ENCODE measurements at places on chromosomes 1 and 21.

- DNase-seq: no peak
These were observed 485.0 kb downstream of the DISC1 start for GRCh38 chr1:232111611-232112010.

DNA sequence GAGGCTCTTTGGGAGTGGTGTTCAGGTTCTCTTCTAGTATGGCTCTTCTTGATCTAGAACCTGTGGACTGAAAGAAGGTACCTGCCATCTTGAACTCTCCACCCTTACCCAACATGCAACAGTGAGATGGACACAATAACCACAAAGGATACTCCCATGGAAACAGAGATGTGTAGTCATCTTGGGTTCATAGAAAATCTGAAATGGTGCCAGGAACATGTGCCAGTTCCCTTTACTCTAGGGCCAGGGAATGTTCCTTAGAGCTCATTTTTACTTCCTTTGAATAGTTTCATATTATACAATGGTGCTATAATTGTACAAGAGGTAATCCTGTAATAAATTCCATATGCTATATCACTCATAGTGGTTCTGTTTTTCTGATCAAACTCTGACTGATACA, 13.2 kb upstream of the SCYL3 start:
- DNase-seq: no peak

GRCh38 chr1:66217021-66217420, 316.9 kb upstream of the SGIP1 start:
- DNase-seq: no peak

GRCh38 chr1:53683986-53684740, 54.8 kb downstream of the GLIS1 start:
- no peak for DNase-seq

DNA sequence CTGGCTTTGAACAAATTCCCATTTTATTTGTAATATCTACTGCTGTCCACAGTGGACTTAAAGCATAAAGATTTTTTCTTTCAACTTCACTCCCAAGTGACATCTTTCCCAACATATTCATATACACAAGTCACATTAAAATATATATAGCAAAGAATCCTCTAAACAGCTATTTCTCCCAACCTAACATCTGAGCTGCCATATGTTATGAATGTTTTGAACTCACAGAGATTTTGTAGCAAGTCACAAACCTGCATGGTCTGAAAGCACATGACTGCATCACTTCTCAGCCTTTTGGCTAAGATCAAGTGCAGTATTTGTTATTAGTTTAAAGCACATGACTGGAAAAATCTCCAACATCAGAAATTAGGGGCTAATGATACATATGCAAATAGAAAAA, 7.7 kb upstream of the HFM1 start:
- no peak for DNase-seq

- no peak for DNase-seq
These were observed 17.3 kb downstream of the GLRX2 start for GRCh38 chr1:193087893-193088292.

DNA sequence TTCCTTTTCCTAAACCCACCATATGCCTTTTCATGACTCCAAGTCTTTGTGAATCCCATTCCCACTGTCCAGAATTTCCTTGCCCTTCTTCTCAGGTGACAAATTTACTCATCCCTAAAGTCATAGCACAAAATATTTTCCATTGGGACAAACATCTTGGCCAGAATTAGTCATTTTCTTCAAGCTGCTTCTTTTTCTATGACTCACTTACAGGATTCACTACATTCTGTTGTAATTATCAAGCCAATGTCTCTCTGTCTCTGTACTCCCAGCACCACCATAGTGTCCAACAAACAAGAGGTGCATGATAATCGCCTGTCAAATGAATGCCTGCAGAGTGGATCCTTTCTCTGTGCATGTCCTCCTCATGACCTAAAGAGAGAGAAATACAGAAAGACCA, 37.8 kb downstream of the SGIP1 start:
- no peak for DNase-seq

DNA sequence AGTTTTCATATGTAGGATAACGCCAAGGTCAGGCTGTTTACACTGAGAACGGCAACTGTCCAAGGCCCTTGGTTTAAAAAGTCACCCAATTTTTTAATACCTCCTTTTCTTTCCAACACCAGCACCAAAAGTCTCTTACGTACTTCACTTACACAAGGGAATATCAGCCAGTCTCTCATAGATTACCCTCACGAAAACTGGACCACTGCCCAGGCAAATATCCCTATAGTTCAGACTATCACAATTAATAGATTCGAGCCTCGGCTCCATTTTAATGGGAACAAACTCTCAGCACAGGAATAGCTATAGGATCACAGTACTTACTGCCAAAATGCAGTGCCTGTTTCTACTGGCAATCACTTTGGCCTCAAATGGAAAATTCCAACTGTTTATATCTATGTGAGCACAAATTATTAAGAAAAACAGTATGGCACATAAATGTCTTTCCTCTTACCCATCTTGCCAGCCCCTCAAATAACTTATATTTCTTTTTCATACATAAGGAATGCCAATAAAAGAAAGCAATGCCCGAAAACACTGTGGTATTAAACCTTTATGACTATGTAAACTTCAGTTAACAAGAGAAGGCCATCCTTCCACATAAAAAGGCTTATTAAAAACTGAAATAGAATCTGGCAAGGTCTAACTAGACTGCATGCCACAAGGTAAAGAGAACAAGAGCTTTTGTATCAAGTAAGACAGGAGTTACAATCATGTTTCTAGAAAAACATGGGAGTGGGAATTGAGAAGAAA, 97.8 kb downstream of the SLC45A1 start:
- DNase-seq: no peak

GRCh38 chr1:117959364-117959763, 29.8 kb downstream of the WDR3 start:
- no peak for DNase-seq

GRCh38 chr1:66013371-66013770, 220.7 kb downstream of the PDE4B start:
- no peak for DNase-seq

DNA sequence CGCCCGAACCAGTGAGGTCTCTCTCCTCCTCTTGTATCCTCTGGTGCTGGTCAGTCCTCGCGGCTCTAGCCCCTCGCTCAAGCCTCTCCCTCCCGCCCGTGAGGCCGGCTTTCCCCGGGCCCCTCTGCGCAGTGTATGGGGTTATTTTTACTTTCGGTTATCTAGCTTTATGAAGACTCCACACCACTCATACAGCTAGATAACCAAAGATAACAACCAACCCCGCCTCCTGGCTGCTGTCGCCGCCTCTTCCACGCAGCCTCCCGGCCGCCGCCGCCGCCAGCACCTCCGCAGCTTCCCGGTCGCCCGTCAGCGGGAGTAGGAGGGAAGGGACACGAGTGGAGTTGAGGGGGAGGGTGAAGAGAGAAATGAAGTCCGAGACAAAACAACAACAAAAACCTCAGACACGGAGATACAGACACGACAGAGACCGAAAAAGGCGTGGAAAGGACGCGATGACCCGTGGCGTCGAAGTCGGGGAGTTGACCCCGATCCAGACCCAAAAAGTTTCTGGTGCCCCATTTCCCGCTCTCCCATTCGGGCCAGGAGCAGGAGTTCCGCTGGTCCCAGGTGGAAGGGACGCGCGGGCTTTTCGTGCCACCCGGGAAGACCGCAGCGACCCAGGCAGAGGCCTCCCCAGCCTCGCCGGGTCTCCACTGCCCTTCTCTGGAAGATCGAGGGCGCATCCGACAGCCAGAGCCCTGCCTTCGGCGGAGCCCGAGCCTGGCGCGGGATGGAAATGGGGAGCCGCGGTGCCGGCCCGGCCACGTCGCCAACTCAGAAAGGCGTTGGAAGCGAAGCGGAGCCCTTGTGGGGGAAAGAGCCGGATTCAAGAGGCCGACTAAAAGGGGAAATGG, 51.4 kb downstream of the RHBG start:
- DNase-seq: no peak

DNA sequence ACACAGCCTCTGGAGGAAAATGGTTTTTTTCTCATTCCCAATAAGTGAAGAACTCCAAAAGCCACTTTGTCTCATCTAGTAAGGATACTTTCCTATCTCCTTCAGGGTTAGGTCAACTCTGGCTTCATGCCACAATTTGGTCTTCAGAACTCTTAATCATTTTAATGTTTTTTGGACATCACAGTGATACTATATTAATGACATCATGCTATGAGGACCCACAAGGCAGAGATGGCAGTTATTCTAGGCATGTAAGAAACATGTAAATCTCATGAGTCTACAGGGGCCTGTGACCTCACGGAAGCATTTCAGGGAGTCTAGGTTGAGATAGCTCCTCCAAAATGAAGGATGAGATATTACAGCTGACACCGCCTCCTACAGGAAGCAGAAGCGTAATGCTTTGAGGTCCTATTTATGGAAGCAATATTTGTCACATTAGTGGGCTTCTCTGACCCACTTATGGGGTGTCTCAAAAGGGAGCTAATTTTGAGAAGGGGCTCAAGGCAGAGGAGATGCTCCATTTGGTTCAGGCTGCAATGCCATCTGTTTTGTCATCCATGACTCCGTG, 5.0 kb upstream of the GPR137B start:
- DNase-seq: no peak

- DNase-seq: no peak
These were observed 995 bp downstream of the VASH2 start for GRCh38 chr1:212951126-212951946.

DNA sequence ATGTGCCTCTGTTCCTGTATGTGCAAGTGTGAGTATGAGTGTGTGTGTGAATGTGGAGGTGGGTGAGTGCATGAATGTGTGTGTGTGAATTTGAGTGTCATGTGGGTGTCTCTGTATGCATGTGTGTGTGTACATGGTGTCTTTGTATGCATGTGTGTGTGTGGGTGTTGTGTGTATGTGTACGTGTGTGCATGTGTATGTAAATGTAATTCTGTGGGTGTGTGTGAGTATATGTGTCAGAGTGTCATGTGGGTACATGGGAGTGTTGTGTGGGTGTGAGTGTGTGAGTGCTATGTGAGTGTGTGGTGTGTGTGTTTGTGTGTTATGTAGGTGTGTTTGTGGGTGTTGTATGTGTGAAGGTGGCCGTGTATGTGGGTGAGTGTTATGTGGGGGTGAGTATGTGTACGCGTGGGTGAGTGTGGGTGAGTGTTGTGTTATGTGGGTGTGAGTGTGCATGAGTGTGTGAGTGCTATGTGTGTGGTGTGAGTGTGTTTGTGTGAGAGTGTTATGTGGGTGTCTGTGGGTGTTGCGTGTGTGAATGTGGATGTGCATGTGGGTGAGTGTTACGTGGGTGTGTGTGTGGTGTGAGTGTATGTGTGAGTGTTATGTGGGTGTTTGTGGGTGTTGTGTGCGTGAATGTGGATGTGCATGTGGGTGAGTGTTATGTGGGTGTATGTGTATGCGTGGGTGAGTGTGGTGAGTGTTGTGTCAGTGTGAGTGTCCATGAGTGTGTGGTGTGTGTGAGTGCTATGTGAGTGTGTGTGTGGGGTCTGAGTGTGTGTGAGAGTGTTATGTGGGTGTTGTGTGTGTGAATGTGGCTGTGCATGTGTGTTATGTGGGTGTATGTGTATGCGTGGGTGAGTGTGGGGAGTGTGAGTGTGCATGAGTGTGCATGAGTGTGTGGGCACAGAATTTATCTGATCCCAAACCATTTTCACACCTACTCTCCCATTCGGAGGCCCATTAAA, 36.6 kb upstream of the NID1 start:
- DNase-seq: no peak
